ENCODE measurements at places on chromosomes 12 and 14.

DNA sequence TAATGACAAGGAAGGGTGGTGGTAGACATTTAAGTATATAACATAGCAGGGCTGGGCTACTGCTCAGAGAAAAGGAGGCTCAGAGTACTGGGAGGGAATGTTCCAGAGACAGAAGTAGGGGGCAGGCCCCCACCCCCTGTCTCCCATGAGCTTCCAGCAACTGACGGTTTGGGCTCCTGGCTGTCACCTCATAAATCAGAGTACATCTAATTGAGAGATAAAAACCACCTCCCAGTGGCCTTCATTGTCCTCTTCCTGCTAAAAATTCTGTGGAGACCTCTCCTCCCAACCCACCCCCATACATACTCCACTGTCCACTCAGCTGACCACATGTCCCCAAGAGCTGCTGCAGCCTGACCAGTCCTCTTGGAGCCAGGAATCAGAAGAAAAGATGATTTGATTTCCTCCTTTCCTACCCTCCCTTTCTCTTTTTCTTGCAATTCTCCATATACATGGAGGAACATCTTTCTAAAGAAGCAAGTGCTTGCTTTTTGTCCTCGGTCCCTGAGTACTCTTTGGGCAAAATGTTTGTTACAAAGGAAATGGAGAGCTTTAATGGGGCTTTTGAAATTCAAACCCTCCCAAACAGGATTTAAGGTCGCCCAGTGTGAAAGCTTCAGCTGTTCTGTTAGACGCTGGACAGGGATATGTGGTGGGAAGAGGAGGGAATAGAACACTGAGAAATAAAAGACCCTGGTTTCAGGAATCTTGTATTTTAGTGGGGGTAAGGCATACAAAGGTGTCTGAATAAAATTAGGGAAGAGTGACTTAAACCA, 16.4 kb upstream of the KCNA5 start:
- no peak for DNase-seq

- no peak for DNase-seq
Observed at GRCh38 chr14:63418020-63418419, 99.3 kb upstream of the GPHB5 start.

DNA sequence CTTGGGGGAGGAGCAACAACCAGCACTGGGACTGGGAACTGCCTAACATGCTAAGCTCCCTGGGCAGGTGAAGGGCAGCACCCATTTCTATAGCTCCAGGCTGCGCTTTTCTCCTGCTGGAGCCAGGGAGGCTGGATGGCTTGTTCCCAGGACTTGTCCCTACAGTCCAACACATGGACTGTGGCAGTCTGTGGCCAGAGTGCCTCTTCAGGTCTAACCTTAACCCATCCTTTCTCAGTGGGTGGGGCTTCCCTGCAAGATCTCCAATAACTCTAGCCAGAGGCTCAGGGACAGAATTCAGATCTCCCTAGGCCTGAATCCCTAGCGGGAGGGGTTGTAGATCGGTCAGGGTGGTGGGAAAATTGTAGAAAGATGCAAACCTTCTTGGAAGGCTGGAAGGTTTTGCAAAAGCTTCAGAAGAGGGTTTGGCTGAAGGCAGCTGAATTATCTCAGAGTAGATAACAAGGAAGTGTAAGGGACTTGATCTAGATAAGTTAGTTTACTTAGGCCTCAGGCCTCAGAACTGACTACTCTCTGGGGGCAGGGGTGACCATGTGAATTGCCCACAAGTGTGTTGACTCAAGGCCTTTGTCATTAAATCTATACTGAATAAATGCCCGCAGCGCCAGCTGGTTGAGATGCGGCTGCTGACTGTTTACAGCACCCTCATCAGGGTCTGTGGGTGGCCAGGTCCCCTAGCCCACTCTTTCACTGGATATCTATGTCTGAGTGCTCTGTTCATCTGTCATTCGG, 60.7 kb downstream of the SSPN start:
- no peak for DNase-seq

DNA sequence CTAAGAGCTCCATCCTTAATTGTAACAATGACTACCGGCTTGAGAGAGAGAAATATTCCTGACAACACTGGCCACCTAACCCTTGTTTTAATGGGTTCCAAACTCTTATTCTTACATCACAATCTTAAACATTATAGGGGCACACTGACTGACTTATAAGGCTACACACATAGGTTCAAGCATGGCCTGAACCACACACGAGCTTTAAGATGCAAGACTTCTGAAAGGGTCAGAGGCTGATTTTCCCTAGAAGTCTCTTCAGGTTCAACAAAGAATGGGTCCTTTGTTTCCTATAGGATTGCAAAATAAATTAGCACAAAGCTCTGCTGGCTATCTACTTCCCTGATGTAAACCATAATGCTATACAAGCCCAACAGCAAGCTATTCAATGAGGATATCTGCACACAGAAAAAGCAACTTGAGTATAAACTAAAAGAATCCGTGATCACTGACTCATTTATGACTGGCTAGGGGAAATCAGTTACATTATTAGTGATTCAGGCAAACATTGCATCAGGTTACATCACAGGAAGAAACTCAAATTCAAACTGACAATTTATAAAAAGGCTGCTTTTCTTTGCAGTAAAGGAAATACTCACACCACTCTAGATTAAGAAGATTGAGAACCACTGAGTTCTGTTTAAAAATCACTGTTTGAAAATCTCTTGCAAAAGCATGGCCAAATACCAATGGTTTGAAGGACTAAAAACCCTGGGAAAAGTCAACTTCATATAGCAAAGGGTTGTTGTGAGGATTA, 8.5 kb downstream of the BTG1 start:
- no peak for DNase-seq

- no peak for DNase-seq
Observed at GRCh38 chr12:79737875-79738718, 47.3 kb upstream of the PAWR start.

DNA sequence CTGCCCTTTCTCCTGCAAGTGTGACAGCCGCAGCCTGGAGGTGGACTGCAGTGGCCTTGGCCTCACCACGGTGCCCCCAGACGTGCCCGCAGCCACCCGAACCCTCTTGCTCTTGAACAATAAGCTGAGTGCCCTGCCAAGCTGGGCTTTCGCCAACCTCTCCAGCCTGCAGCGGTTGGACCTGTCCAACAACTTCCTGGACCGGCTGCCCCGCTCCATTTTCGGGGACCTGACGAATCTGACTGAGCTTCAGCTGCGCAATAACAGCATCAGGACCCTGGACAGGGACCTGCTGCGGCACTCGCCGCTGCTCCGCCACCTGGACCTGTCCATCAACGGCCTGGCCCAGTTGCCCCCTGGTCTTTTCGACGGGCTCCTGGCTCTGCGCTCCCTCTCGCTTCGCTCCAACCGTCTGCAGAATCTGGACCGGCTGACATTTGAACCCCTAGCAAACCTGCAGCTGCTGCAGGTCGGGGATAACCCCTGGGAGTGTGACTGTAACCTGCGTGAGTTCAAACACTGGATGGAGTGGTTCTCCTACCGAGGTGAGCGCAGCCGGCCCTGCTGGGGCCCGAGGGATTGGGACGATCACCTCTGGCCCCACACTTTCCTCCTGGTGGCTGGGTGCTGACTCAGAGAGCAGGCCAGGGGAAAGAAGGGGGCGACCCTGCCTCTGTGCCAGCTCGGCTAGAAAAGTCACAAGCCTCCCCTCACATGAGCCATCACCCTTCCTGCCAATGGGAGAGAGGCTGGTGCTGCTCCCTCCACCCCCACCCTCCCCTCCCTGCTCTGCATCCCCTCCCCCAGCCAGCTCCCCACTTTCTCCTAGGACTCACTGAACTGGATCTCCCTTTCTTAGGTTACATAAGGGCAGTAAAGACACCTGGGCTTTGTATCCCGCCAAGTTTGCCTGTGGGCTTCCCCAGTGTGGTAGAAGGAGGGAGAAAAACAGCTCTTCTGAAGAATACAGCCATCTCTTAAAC, 10.9 kb downstream of the LRTM2 start:
- no peak for DNase-seq

GRCh38 chr12:14880890-14881453, 4.7 kb downstream of the MGP start:
- DNase-seq, result no peak

- no peak for DNase-seq
Observed at GRCh38 chr12:32146074-32146873, 39.6 kb downstream of the BICD1 start.

- DNase-seq, result no peak
Observed at GRCh38 chr12:119258149-119258548, 76.4 kb upstream of the CCDC60 start.

GRCh38 chr14:105335735-105336476, 21.4 kb downstream of the PACS2 start:
- DNase-seq, result no peak

DNA sequence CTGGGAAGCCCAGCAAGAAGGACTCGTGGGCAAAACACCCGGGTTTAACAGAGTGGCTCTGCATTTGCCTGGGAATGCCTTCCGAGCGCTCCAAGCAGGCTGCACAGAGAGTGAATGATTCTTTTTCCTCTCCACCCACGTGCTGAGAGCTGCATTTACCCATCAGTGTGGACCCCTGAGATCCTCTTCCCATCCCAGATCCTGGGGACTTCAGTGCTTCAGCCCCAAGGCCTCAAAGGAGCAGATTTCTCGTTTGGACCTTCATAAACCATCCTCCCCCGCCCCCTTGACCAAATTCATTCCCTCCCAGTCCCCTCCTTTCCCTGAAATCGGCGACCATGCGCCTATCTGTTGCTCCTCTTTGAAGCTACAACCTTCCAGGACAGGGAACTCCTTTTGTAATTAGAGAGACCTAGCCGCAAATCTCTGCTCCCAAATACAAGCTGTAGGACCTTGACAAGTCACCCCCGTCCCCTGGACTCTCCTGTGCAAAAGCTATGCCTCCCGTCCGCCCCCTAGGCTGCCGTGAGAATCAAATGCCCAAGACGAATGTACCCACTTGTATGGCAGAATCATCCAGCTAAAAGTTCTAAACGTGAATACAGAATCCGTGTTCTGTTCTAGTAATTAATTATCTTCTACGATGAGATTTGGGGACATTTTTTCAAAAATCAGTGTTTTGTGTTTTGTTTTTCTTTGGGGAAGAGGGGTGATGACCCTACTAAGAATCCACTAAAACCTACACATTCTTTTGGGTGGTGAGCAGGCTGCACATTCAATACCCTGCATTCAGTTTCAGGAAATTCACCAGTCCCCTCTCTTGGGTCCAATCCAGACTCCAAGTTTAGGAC, 8.8 kb downstream of the TBX5 start:
- DNase-seq, result no peak
